ENCODE measurements at places on chromosomes 4 and X.
A peak's percentile ranks its signal among the peaks of the same experiment; 100 is the strongest.

DNA sequence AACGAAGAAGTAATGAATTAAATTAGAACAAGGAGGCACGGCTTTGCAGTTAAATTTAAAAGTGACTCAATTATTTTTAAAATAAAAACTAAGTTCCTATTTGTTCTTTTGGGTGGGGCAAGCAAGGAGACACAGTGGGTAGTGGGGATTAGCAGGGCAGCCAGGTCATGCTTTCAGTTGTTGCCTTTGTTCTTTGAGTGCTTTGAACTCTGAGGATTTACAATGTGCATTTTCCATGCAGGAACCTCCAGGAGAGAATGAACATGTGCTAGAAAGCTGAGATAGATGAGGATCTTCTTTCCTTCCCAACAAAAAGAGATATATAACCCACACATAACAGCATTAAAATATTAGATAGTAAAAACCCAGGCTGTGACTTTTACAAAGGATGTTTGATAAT is 420.4 kb upstream of the CTSO start:
- no peak for DNase-seq

DNA sequence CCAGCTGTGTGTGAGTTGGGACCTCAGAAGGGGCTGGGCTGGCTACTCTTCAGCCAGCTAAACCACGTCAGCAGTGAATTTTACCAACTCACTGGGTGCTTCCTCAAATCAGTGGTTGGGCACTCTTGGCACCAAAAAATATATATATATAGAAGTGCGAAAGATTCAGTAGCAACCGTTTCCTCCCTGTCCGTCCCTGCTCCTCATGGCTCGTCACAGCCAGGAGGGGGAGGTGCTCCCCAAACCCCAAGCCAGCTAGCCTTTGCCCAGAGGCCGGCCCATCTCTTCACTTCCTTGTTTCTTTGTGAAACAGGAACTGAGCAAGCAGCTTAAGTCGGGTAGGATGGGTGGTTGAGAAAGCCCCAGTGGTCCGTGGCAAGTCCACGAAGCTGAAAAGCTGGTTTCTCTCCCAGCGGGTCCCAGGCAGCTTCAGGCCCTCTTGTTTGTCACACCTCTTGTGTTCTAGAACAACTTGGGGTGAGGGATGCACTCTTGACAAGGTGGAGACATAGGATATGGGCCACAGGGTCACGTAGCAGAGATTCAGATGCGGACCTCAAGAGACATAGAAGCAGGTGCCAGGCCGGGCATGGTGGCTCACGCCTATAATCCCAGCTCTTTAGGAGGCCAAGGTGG is 6.8 kb upstream of the SASH3 start:
- DNase-seq = peak; percentile 32

DNA sequence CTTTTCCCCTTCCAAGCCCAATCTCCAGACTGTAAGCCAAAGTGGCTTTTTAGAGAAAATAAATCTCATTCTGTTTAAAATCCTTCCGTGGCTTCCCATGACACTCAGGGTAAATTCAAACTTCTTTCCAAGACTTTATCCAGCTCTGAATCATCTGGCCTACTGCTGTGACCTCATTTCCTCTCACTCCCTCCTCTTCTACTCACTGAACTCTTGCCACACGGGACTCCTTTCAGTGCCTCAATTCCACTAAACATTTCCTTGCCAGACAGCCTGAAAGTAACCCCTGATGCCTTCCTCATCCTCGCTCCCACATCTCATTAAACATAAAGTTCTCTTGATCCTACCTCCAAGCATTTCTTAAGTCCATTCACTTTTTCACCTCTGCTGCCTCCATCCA is 27.8 kb upstream of the RNF128 start:
- DNase-seq = no peak

GRCh38 chr4:112348488-112349158 is 51.5 kb downstream of the ALPK1 start:
- DNase-seq = no peak

GRCh38 chr4:69044247-69044646 is 52.0 kb upstream of the UGT2B7 start:
- DNase-seq = no peak
